Neural crest cell (in vitro differentiated cells): ENCODE measurements at places on chromosomes 5 and 9. TPM values are rescaled to one million over a fixed set of nuclear protein-coding genes. Genes with fewer than 3 reads are reported as not detected.

NSA2 gene
- total RNA-seq = 77.1 and 80.2 TPM in 2 replicates

LCN1 gene
- not detected in 2 replicates for total RNA-seq

PCDHB16 gene
- 11.4 and 12.6 TPM in 2 replicates for total RNA-seq

FAM174A gene
- 3.0 and 4.0 TPM in 2 replicates for total RNA-seq

APBA1 gene
- 3.7 and 4.4 TPM in 2 replicates for total RNA-seq

PTGER4 gene
- total RNA-seq = not detected in 2 replicates

FAM120AOS gene
- total RNA-seq = 45.9 and 52.0 TPM in 2 replicates

GTF3C4 gene
- total RNA-seq = 41.7 and 41.9 TPM in 2 replicates

GFRA3 gene
- total RNA-seq = 8.5 and 9.7 TPM in 2 replicates

KIF20A gene
- total RNA-seq = 76.9 and 77.6 TPM in 2 replicates

ANKRD18B gene
- total RNA-seq = 24.5 and 25.0 TPM in 2 replicates

FAM221B gene
- total RNA-seq = 0.19 and 0.43 TPM in 2 replicates

IER5L gene
- total RNA-seq = 19.1 and 19.9 TPM in 2 replicates
